ENCODE measurements at places on chromosomes 1 and 21.

- DNase-seq: no peak
Measured at GRCh38 chr21:42319851-42320572, 4.8 kb upstream of the TFF3 start.

- DNase-seq: no peak
Measured at GRCh38 chr21:46195595-46196195, 11.4 kb upstream of the SPATC1L start.

DNA sequence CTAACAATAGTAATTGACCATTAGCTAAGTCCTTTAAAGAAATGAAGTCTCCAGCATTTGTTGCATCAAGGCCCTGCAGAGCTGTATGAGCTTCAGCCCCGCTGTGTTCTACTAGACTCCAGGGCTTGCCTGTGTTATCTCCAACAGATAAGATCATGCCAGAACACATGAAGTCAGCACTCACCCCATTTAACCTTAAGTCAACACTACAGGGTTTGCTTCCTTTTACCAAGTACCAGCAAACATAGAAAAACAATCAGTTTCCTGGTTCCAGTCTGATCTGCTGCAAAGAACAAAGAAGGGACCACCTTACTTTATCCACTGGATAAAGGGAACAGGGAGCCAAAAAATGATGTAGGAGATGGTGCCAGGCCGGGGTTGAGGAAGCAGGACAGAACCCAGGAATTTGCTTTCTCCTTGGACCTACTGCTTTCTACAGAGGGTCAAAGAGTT is 41.3 kb upstream of the ENAH start:
- no peak for DNase-seq

DNA sequence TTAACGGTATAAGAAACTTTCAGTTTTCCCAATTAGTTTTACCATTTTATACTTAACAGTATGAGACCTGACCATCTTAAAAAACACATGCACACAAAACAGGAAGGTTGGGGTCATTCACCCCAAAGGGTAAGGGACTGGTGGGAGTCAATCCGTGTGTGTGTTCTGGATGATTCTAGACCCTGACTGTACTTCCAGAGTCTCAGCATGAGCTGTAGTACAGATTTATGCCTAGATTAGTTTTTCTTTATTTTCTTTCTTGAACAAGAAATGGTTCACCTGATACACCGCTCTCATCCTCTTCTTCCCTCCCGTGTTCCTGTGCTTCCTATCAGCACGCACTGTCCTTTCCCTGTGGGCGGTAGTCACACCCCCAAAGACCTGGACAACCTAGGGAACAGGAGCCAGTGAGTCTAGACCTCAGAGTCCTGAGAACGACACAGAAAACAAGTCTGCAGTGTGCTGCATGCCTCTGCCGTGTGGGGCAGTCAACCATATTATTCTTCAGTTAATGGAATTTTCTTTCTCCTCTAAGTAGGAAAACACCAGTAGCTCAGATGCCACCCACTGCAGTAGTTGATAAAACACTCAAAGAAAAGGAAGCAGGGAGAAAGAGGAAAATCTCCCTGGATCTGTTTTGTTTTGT is 38.9 kb upstream of the MRPS6 start:
- DNase-seq: no peak

- DNase-seq: no peak
Measured at GRCh38 chr1:10304295-10304694, 93.9 kb downstream of the KIF1B start.

- no peak for DNase-seq
Measured at GRCh38 chr1:55071477-55071876, 32.1 kb downstream of the PCSK9 start.

Measured in CD4-positive, alpha-beta T cell treated with Interleukin-4 for 1 hour (primary cell).